ENCODE measurements at places on chromosomes 2 and 18.
A peak's percentile ranks its signal among the peaks of the same experiment; 100 is the strongest.

- no peak for DNase-seq
Measured at GRCh38 chr2:118979152-118979861, 37.3 kb downstream of the MARCO start.

DNA sequence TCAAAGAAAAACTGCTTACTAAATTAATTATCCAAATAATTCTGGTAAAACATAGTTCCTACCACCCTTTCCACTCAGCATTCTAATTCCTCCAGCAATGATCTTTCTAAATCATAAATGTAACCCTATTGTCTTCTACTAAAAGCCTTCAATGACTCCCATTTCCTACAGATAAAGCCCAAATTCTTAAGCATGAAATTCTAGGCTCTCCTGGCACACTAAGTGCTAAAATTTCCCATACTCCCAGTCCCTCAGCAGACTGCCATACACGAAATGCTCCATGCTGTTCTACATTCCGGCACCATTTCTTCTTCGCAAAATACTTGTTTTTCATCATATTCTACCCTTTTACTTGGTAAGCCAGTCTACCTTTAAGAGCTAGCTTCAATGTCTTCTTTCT is 96.9 kb downstream of the CHN1 start:
- no peak for DNase-seq

DNA sequence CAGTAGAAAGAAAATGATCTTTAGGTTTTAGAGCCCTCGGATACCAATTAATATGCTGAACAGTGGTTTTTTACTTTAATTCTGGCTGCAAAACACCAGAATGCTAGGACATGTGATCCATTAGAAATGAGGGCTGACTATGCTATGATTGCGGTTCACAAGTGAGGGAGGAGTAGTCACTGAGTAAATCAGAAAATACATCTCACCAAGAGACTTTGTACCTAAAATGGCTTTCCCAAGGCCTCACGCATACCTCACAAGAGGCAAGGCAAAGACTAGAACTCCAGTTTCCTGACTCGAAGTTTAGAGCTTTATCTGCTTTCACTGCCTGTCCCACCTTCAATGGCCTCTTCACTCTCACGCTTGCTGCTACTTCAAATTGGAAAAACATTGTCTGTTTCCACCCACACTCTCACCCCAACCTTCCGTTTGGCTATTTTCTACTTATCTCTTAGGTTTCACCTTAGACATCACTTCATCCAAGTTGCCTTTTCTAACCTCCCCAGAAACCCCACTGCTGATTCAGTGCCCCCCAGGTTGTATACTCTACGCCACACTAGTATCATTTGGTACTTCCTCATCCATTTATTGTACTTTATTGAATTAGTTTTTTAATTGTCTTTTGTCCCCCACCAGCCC is 5.1 kb upstream of the MBD2 start:
- DNase-seq = no peak

- peak; percentile 25 for DNase-seq
Measured at GRCh38 chr18:12410081-12410481, 2.4 kb downstream of the PRELID3A start.

DNA sequence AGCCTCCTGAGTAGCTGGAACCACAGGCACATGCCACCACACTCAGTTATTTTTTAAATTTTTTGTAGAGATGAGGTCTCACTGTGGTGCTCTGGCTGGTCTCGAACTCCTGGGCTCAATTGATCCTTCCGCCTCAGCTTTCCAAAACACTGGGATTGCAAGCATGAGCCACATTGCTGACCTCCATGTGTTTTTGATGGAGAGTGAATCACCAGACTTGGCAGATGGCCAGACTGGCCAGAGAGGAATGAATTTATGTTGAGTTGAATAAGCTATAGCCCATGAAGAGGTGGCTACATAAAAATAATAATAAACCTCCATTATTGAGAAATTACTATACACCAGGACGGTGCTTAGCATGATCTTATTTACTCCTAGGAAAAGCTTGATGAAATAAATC is 91.5 kb downstream of the MREG start:
- DNase-seq = peak; percentile 94

GRCh38 chr2:215362562-215362904 is 50.7 kb downstream of the ATIC start:
- peak; percentile 23 for DNase-seq

GRCh38 chr2:85524336-85524908 is 14.5 kb upstream of the MAT2A start:
- no peak for DNase-seq

DNA sequence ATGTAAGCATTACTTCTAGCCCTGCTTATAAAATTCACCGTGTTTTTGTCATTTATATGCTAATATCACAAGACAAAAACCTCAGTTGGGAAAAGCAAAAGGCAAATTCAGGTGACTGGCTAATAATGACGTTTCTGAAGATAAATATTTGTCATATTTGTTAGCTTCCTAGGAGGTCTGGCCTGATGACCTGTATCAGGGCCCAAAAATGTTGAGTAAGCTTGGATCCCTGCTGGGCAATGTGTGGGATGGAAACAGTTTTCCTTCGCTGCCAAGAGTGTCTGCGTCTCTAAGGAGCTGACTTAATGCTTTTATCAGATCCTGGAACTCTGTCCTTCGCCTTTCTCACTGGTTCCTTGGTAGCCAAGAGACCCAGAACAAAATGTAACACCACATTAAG is 230.1 kb upstream of the PXDN start:
- peak; percentile 98 for DNase-seq

GRCh38 chr2:231648579-231649174 is 56.0 kb downstream of the TEX44 start:
- peak; percentile 35 for DNase-seq

DNA sequence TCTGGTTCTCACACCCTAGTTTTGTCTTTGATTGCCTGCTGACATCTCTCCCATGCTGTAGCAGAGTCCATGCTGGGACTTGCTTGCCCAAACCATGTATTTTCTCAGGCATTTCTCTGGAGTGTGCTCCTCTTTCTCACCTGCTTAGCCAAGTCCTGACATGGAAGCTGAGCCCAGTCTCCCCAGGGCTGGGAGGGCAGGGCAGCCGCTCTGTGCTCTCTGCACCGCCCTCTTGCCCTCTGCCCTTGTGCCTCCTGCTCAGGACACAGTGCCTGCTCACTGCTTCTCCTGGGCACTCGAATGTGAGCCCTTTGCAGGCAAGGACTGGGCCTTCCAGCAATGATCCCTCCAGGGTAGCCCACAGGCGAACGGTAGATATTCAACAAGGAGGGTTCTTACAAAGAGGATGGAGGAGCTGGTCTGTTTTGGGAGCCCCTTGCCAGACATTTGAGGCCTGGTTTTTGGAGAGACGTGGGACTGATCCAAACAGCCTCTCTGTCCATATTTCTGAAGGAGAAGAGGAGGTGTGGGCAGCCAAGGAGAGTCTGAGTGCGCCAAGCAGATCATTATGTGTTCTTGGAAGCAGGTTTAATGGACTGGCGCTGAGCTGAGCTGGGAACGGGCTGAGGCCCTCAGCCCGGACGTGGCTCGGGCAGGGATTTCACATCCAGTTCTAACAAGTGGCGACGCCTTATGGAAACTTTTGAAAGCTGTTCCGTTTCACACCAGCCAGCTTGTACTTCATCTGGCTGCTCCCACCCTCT is 4.0 kb downstream of the SLC14A2 start:
- DNase-seq = no peak

DNA sequence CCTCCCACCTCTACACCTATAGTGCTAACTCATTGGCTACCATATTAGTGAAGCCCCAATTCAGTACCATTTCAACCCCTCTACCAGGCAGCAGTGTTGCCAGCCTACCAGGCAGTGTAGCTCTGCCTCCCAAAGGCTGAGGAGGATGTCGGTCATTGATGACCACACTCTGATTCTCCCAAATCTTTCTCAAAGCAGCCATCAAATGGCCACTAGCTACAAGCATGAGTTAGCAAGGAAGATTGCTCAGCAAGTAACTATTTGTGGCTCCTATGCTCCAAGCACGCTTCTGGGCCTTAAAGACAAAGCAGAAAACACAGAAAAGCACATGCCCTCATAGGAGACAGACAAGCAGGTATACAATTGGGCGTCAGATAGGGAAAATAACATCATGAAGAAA is 42.7 kb upstream of the AFF3 start:
- DNase-seq = no peak

- peak; percentile 49 for DNase-seq
Measured at GRCh38 chr2:45895241-45895861, 243.9 kb downstream of the PRKCE start.

DNA sequence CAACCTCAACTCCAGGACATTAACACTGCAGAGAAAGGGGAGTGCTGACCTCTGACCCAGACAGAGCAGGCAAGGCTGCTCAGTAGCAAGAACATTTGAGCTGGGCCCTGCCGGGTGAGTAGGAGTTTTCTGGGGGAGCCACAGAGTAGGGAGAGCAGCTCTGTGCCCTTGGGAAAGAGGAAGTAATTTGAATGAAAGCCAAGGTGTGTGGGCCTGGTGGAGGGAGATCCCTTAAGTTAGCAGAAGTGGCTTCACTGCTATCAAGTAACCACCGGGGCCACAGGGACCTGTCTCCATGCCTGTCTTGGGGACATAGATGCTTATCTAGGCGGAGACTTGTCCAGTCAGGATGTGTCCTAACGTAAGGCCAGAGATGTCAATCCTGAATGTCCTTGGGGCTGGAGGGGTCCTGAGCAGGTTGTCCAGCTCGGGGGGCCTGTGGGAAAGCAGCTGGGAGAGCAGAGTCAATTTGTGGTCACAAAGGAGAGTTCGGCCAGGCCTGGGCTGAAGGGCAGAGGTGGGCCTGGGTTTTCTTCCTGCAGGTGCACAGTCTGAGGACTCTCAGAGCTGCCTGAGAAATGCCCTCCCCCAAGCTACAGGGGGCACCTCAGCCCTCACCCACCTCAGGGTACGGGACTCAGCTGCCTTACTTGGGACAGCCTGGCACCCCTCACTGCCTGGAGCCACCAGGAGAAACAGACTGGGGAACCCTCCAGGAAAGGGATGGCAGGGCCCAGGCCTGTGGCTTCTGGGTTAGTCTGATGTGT is 15.0 kb upstream of the OTOF start:
- no peak for DNase-seq

DNA sequence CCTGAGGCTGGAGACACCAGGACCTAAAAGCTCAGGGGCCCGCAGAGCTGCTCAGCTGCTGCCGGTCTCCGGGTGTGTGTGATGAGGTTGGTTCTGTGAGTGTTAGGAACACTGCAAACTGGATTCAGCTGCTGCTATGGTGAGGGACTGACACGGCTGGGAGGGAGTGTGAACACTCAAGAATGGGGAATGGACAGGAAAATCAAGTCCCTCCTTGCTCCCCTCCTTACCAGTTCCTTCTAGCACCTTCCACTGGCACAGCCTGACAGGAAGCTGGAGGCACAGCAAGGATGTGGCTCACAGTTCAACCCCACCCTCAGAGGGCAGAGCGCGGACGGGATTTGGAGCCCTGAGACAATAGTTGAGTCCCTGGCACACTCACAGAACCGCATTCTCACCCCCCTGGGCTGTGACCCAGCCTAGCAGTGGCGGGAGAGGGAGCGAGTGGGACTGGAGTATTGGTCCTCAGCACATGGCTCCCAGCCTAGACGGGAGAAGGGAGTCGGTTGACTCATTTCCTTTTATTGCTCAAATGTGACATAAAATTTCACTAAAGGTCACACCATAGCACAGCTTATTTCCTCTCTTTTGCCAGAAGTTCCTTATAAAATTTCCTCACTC is 42.5 kb downstream of the LRRC30 start:
- DNase-seq = peak; percentile 76

GRCh38 chr2:51718881-51719280 is 686.9 kb upstream of the NRXN1 start:
- no peak for DNase-seq

DNA sequence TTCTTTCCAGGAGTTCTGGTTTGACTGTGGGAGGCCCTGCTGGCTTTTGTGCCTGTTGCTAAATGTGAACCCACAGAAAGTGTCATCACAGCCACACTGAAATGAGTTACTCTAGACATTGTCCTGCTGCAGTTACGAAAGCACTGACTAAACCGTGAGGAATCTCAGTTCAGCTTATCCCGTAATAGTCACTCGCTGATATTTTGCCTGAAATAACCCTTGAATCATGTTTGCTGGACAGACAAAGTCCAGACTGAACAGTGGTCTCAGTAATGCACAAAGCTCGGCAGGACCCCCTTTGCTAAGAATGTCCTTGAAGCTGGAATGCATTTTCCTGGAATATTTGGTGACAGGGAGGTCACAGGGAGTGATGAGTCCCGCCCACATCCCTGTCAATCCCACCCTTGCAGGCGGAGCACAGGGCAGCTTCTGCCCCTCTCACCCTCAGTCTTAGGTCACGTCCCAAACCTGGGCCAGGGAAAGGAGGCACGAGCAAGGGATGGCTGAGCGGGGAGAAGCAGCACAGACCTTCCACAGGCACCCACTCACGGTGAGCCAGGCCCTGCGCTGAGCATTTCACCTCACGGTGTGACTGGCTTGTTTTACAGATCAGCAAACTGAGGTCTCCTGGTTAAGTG is 53.4 kb downstream of the ADI1 start:
- DNase-seq = peak; percentile 94

- no peak for DNase-seq
Measured at GRCh38 chr2:98658816-98659490, 50.6 kb downstream of the UNC50 start.

DNA sequence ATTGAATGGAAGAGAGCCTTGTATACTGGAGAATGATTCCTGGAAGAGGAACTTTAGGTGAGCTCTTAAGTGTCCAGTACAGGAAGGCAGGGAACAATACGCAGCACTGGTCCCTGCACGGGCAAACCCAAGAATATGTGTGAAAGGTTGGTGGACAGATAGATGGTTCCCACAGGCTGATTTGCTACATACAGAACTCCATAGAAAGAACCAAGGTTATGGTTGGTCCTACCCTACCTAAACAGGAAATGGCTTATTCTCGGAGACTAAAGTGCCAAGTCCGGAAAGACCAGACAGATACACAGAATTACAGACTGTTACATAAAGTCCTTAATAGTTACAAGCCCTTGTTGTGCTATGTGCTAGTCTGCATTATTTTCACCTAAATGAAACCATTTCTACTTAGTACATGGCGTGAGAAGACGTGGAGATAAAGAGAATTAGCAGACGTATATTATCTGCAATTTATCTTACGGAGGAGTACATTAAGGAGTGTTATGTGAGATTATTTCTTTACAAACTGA is 1.2 kb downstream of the REV1 start:
- peak; percentile 33 for DNase-seq

DNA sequence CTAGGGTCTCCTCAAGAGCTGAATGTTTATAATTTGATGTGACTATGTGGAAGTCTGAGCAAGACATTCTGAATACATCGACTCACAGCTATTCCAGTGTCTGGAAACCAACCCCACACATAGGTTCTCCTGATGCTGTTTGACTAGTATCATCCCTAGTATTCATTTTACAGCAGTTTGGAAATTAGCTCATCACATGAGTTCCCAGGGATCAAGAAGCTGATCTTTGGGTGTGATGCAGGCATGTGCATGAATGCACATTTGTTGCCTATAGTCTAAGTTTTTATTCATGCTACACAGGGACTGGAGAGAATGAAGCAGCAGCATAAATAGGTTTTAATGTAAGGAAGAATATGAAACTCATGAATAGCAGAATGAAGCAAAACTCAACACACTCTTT is 284.3 kb upstream of the SPRED2 start:
- DNase-seq = no peak

- DNase-seq = no peak
Measured at GRCh38 chr18:42530276-42530675, 575.2 kb downstream of the PIK3C3 start.

- DNase-seq = no peak
Measured at GRCh38 chr2:193463011-193463410, 1268.3 kb upstream of the TMEFF2 start.

- no peak for DNase-seq
Measured at GRCh38 chr2:25867396-25868003, 10.8 kb downstream of the ASXL2 start.

GRCh38 chr2:53739032-53739431 is 28.6 kb upstream of the CHAC2 start:
- DNase-seq = no peak
